Naive B cell (primary cell): ENCODE measurements at places on chromosomes 4 and X.

DNA sequence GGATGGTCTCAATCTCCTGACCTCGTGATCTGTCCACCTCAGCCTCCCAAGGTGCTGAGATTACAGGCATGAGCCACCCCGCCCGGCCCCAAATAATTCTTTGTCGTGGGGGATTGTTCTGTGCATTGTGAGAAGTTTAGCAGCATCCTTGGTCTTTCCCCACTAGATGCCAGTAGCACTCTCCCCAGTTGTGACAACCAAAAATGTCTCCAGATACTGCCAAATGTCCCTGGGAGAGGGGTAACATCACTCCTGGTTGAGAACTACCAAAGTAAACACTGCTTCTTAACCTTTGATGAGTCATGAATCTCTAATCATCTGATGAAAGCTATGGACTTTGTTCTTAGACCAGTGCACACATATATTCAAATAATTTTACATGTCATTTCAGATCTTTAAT is 90.7 kb upstream of the BRS3 start:
- no peaks in the 10 kb centered on the region for H3K4me1 ChIP-seq
- H3K4me3 ChIP-seq, result no peak overlapping the region
- peaks cover 24% of the 10 kb centered on the region for H3K27me3 ChIP-seq
- no peaks in the 10 kb centered on the region for H3K36me3 ChIP-seq
- no peak for DNase-seq

DNA sequence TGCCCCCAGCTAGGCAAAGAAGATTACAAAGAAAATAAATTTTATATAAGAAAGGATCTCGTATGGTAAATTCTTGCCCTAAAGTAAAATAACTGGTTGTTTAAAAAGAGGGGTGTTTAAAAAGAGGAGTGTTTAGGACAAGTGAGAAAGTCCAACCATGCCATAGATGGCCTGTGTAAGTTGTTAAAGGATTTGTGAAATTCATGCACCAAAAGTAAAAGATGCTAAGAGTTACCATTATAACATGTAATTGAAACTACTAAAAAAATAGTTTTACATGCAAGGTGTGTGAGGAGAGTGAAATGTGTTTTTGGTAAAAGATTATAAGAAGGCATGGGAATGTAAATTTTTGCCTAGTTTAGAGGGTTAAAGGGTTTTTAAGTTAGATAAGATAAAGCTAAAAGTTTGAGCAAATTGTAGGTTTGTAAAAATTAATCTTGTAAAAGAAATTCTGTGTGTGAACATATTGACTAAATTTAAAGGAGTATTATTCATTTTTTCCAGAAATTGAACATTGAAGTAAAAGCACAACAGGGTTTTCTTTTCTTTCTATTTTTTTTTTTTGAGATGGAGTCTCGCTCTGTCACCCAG is 20.1 kb downstream of the HTT-AS start:
- H3K27ac ChIP-seq, result no peak overlapping the region
- peaks cover 14% of the 10 kb centered on the region for H3K4me1 ChIP-seq
- no peaks in the 10 kb centered on the region for H3K27me3 ChIP-seq
- H3K36me3 ChIP-seq, result peaks cover 17% of the 10 kb centered on the region
- no peak overlapping the region for H3K4me3 ChIP-seq
- DNase-seq, result no peak

- DNase-seq, result no peak
- H3K27ac ChIP-seq, result no peak overlapping the region
Measured at GRCh38 chr4:53920116-53920515, 144.3 kb downstream of the CHIC2 start.

DNA sequence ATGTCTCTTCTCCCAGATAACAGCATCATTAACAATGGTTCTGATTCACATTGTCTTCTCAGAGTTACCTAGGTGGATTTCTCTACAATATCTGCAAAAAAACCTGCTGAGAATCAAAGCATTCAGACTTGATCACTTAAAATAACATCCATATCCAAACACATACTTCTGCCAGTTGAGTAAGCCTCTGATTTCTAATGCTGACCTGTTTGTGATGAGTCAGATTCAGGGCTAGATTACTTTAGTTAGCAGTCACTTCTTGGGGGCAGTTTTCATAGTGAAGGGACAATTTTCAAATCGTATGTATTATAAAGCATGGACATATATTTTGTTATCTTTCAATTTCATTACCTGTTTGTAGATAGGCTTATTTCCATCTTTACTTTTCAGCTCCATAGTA is 35.5 kb downstream of the CCNI start:
- H3K27me3 ChIP-seq, result no peaks in the 10 kb centered on the region
- H3K36me3 ChIP-seq, result peaks cover 11% of the 10 kb centered on the region
- peaks cover 20% of the 10 kb centered on the region for H3K4me1 ChIP-seq
- H3K4me3 ChIP-seq, result no peak overlapping the region
- DNase-seq, result no peak
- H3K27ac ChIP-seq, result peak overlapping the region; percentile 80

DNA sequence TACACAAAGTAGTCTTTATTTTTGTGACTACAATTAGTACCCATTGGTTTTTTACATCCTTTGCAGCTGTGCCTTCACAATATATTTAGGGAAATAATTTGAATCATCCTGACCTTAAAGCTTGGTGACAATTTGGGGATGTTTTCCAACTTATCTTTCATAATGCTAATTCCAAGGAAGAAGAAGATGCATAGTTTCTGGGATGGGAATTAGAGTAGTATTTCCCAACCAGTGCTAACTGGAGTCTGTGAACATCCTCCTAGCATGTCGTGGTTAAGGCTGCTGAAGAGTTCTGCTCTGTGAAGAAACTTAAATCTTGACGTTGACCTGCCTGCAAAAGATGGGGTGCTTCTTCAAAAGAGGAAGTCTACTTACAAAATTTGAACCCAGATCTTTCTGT is 173.5 kb downstream of the ANK2 start:
- H3K27me3 ChIP-seq, result no peaks in the 10 kb centered on the region
- H3K4me3 ChIP-seq, result no peak overlapping the region
- no peak overlapping the region for H3K27ac ChIP-seq
- no peaks in the 10 kb centered on the region for H3K36me3 ChIP-seq
- DNase-seq, result no peak
- H3K4me1 ChIP-seq, result no peaks in the 10 kb centered on the region

DNA sequence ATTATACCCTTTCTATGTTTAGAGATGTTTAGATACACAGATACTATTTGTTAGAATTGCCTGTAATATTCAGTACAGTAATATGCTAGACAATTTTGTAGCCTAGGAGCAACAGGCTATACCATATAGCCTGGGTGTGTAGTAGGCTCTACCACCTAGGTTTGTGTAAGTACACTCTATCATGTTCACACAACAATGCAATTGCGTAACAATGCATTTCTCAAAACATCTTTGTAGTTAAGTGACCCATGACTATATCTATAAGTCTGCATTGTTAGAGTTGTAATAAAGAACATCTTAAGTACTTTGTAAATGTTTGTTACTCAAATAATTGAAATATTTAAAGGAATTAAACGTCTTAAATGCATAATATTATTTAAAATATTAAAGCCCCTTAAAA is 379.3 kb downstream of the PPP3CA start:
- no peaks in the 10 kb centered on the region for H3K27me3 ChIP-seq
- no peak for DNase-seq
- H3K27ac ChIP-seq, result no peak overlapping the region
- H3K4me1 ChIP-seq, result no peaks in the 10 kb centered on the region
- no peaks in the 10 kb centered on the region for H3K36me3 ChIP-seq
